H7 (cell line): ENCODE measurements at places on chromosomes 2 and 18. TPM values are rescaled to one million over a fixed set of nuclear protein-coding genes. Genes with fewer than 3 reads are reported as not detected.

Gene CAPN13
- 0.55 and 2.3 TPM in 2 replicates for total RNA-seq

GRCh38 chr2:37984589-37984988, 59.5 kb downstream of the RMDN2 start:
- DNase-seq = no peak

Gene LINC00305
- total RNA-seq = not detected in 2 replicates

Gene NXPH2
- 0.55 TPM in 1 of 2 replicates, not detected in the other for total RNA-seq

- no peak for DNase-seq
Measured at GRCh38 chr18:25103468-25104155, 248.4 kb downstream of the ZNF521 start.

- DNase-seq = peak; percentile 63
Measured at GRCh38 chr2:46983065-46983801, 67.6 kb upstream of the MCFD2 start.

- DNase-seq = no peak
Measured at GRCh38 chr2:182540252-182540651, 113.4 kb upstream of the PDE1A start.

DNA sequence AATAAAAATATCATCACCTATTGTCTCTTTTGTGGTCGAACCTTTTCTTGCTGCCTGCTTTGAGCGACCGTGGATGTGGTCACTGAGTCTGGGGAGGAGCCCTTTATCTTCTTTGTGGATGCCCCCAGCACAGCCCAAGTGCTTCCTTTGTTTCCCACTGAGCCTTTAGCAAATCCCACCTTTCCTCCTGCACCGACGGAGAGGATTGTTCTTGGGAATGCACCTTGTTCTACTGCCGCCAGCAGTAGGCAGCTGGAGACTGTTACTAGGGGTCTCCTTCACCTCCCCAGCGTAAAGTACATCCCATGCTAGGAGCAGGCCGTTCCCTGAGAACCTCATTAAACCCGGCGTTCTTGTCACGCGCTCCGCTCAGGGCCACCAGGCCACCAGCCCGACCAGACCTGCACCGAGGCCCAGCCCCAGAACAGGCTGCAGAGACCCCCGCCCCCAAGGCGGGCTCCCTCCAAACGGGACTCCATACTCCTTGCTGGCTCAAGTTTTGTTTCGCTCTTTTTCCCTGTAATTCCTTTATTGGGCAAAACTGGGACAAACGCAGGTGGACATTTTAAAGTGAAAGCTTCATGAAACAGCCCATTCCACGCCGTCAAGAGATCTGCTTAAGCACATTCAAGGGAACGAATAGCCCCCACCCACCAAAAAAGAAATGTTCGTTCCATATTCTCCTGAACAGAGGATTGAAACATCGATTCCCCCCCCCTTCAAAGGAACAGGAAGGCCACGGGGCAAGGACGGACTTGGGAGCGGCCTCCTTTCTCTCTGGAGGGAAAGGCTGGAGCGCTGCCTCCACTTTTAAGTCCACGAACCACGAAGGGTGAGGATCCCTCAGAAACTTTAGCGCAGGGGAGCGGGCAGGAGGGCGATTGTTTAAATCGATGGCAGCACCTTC, 1.1 kb upstream of the MAT2A start:
- peak; percentile 75 for DNase-seq

Gene TUBB8B
- 0.11 and 0.17 TPM in 2 replicates for total RNA-seq

- DNase-seq = no peak
Measured at GRCh38 chr2:219676586-219676985, 49.2 kb downstream of the SLC4A3 start.

DNA sequence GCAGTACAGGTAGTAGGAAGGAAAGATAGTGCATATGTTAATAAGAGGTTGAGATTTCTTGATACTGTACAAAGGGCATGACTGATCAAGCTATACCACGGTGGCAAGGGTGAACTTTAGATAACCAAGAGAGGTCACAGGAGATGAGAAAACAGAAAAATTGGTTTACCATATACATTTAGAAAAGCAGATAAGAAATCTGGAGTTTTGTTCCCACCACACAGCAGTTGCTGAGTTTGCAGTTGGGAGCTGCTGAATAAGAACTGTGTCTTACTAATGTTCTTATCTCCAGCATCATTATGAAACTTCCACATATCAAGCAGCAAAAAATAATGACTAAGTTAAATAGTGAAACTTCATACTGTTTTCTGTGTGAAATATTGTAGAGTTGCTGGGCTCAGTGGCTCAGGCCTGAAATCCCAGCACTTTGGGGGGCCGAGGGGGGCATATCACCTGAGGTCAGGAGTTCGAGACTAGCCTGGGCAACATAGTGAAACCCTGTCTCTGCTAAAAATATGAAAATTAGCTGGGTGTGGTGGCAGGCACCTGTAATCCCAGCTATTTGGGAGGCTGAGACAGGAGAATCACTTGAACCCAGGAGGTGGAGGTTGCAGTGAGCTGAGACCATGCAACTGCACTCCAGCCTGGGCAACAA, 12.0 kb upstream of the IMPACT start:
- DNase-seq = no peak

GRCh38 chr2:164972216-164972615, 16.9 kb upstream of the SLC38A11 start:
- DNase-seq = no peak

Gene DTNB
- total RNA-seq = 16.3 and 19.8 TPM in 2 replicates

GRCh38 chr2:128442891-128443302, 124.2 kb upstream of the HS6ST1 start:
- peak; percentile 75 for DNase-seq

Gene SLC40A1
- total RNA-seq = 0.55 and 1.9 TPM in 2 replicates

Gene ARHGAP25
- 4.1 and 6.3 TPM in 2 replicates for total RNA-seq

DNA sequence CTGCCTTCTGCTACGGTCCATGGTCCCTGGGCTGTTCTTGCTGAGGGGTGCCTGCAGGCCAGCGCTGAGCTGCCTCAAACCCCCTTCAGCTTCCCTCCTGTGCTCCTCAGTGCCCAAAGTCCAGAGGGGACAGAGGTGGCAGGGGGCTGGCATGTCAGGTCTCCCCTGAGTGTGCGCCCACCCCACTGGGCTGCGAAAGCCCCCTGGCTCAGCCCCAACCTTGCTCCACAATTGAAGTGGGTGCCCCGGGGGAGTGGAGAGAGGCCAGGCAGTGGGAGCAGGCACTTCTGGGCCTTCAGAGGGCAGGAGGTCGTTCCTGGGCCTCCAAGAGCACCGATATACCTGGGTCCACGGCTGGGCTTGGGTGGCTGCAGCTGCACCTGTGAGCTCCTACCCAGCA, 548.7 kb upstream of the FAM98A start:
- DNase-seq = no peak

DNA sequence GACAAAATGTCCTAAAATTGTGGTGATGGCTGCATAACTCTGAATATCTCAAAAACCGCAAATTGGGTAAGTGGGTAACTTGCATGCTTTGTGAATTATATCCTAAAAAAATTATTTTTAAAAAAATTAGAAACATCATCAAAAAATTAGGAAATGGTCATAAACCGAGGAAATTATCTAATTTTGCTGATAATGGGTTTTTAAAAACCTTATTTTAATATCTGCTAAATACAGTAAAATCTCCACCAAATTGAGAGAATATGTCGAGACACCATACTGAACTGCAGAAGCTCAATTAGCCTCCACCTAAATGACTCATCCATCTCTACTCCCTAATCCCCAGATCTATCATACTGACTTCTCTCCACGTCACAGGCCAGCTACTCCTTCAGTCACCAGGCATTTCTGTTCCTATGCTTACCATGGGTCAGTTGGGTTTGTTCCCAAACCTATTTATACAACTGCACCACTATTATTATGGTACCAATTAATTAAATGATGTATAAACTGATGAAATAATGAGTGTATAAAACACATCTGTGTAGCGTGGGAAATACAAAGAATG, 36.1 kb downstream of the SPIRE1 start:
- DNase-seq = no peak

DNA sequence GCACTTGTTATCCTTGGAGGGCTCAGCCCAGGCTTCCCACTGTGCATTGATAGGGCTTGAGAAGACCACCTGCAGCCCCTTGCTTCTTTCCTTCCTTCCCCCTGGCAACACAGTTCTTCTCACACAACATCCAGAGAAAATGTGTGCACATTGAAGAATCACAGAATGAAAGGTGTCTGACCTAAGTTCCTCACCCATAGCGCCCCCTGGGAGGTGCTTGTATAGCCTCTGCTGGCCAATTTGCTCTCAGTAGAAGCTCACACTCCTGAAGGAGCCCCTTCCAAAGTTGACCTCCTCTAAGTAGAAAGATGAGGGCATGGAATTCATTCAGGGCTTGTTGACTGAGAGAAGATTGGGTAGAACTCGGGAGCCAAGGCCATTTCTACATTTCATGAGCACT, 758.4 kb upstream of the KLHL29 start:
- DNase-seq = peak; percentile 16

GRCh38 chr2:201366146-201366545, 9.0 kb upstream of the FLACC1 start:
- DNase-seq = no peak

DNA sequence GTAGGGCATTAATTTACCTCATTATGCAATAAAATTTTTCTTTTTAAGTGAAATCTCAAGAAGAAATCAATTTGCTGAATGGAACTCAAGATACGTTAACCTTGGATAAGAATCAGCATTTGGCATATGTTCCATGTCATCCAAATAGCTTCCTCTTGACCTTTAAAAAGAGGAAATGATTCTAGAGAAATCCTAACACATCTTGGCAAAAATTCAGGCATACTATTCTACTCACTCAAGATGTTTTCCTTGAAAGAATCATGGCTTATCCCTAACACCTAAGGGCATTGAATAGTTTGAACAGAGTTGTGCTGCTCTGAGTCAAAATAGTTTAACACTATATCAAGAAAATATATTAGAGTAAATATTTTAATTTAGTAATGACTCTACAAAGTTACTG, 678.0 kb downstream of the EPHA4 start:
- DNase-seq = no peak

- DNase-seq = peak; percentile 54
Measured at GRCh38 chr18:11154368-11154989, 5.1 kb upstream of the PIEZO2 start.

DNA sequence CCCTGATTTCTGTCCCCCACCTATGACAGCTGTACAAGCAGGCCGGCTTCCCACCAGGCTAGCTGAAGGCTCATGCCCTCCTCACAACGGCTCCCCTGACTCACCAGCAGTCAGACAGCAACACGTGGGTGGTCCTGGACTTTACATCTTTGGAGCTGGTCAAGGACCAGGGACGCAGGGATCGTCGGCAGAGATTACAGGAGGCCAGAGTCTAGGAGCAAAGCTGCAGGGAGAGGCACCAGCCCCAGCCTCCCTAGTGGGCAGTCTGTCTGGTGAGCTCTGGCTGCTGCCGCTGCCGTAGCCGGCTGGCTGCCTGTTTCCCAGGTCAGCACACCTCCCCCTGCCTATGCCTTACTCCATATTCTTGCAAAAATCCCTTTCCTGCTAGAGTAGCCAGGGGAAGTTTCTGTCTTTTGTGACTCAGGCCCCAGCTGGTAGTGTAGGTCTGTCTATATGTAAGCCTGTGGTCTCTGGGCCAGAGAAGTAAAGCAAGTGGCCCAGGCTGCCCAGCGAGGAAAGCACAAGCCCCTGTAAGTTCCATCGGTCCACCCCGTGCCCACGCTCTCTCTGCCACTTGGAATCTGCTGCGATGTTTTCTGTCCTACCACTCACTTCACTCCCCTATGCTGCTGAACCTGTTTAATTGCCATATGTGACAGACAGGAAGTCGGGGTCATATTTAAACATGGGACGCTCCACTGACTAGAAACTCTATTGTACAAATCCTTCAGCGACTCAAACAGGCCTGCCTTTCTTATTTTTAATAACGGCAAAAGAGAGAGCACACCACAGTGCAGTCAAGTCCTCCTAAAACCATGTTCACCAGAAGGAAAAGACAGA, 2.4 kb upstream of the ARHGEF4 start:
- DNase-seq = no peak

DNA sequence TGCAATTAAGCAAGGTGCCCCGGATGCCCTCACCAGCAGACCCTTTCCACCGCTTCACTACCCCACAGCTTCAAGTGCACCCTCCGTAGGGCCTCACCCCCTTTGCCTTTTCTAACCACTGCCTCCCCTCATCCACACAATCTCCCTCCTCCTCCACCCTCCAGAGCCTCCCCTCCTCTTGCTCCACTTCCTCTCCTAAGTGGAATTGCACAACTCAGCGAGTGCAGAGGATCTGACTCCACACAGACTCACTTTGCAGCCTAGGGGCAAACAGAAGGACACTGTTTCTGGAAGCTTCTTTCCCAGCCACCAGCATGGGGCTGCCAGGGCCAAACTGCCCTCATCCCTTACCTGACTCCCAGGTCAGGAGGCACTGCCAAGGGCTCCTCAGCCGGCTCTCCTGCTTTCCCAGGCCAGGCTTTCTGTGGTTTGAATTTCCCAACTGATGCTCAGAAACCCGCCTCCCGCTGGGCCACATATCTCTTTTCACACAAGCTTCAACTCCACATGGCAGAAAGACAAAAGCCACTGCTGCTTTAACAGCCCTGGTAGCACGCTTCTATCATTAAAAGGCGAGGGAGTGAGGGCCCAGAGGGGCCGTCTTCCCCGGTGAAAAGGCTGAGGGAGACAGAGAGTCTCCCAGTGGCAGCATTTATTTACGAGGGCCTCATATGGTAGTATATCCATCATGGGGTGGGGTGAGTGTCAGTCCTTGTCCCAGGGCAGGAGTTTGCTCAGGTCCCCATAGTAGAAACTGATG, 74.7 kb upstream of the MGAT4A start:
- no peak for DNase-seq
